Fibroblast of the aortic adventitia (primary cell): ENCODE measurements at places on chromosomes 3 and 15. TPM values are rescaled to one million over a fixed set of nuclear protein-coding genes. Genes with fewer than 3 reads are reported as not detected.

GRCh38 chr3:172042136-172042662 lies 2.8 kb downstream of the FNDC3B start:
- peak; percentile 67 for DNase-seq

DNA sequence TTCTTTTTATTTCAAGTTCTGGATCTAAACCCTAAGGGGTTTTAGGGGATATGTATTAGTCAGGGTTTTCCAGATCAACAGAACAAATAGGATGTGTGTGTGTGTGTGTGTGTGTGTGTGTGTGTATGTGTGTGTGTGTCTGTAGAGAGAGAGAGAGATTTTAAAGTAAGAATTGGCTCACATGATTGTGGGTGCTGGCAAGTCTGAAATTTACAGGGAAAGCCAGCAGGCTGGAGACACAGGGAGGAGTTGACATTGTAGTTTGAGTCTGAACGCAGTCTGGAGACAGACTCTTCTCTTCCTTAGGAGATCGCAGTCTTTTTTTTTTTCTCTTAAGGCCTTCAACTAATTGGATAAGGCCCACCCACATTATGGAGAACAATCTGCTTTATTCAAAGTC lies 428.8 kb upstream of the TBL1XR1 start:
- DNase-seq: peak; percentile 53

DNA sequence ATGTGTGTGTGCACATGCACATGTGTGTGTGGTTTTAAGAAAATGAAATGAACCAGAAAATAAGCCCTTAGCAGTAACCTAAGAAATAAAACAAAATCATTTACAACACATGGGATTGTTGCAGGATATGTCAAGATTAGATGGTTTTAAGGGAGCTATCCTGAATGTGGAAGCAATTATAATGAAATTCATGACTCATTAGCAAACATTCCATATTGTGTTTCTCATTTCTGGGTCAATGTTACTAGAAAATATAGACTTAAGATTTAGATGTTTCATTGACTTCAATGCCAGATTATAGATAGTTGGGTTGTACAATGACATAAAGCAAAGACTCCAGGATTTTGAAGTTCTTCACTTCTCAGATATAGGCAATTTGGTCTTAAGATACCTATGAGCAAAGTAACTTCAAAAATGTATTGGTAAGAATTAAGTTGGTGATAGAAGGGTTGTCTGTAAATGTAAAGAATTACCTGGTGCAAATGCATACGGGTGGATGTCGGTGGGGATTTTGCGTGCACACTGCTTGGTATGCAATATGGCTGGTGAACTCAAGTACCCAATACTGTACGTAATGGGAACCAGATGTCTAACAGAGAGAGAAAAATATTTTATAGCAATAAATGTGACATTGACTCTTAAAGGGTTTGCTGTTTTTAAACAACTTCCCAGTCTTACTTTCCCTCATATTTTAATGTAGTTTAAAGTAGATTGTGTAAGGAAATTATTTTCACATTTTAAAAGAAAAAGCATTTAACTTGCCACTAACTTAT lies 53.9 kb upstream of the NR2F2 start:
- DNase-seq: peak; percentile 77

DNA sequence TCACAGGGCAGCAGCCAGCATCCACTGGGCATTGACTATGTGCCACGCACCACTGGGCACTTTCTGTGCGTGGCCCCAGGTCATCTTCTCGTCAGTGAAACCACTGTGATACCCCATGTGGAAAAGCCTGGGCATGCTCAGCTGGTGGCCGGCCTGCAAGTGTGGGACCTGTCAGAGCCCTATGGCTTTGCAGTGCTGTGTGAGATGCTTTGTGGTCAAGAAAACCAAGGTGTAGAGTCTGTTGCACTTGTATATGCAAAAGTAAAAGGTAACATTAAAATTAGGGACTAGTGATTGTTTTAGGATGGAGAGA lies 69.5 kb downstream of the PGPEP1L start:
- DNase-seq: no peak

PARP14 gene
- 41.6 and 73.8 TPM in 2 replicates for total RNA-seq
